ENCODE measurements at places on chromosomes 5 and 9. TPM values are rescaled to one million over a fixed set of nuclear protein-coding genes. Genes with fewer than 3 reads are reported as not detected.

CARD9 gene
- 11.1 TPM for total RNA-seq

TGFBI gene
- total RNA-seq, result 151 TPM

PKD2L2 gene
- not detected for total RNA-seq

CDO1 gene
- total RNA-seq, result 4.9 TPM

ERGIC1 gene
- total RNA-seq, result 229 TPM

TNC gene
- total RNA-seq, result 166 TPM

SLC36A3 gene
- total RNA-seq, result not detected

TRIM32 gene
- 22.9 TPM for total RNA-seq

IFNB1 gene
- total RNA-seq, result not detected

SAPCD2 gene
- 2.7 TPM for total RNA-seq

NR6A1 gene
- 2.9 TPM for total RNA-seq

GRCh38 chr5:170741801-170742200, 41.7 kb upstream of the GABRP start:
- H3K4me3 ChIP-seq, result no peak overlapping the region
- DNase-seq, result no peak
- peaks cover 8% of the 10 kb centered on the region for H3K4me1 ChIP-seq
- H3K27ac ChIP-seq, result no peak overlapping the region
- H3K36me3 ChIP-seq, result no peaks in the 10 kb centered on the region
- peaks cover 33% of the 10 kb centered on the region for H3K27me3 ChIP-seq

- no peak overlapping the region for H3K27ac ChIP-seq
- H3K4me3 ChIP-seq, result no peak overlapping the region
- H3K27me3 ChIP-seq, result no peaks in the 10 kb centered on the region
Measured at GRCh38 chr5:56145106-56145505, 88.0 kb downstream of the ANKRD55 start.

- no peaks in the 10 kb centered on the region for H3K4me1 ChIP-seq
- H3K27me3 ChIP-seq, result peaks cover 6% of the 10 kb centered on the region
- H3K27ac ChIP-seq, result peak within 1 kb of the TSS; percentile 79
- DNase-seq, result no peak
- peak within 1 kb of the TSS; percentile 34 for H3K4me3 ChIP-seq
- no peaks in the 10 kb centered on the region for H3K36me3 ChIP-seq
Measured at GRCh38 chr9:116153765-116154333, at the start of gene PAPPA. Gene PAPPA (plus strand): TSS chr9:116153791. CDS start chr9:116154173, 382 bp downstream.

- H3K27me3 ChIP-seq, result peaks cover 31% of the 10 kb centered on the region
- H3K27ac ChIP-seq, result no peak overlapping the region
- no peaks in the 10 kb centered on the region for H3K4me1 ChIP-seq
- peak; percentile 41 for DNase-seq
Measured at GRCh38 chr5:969408-969839, 39.2 kb upstream of the NKD2 start.

GRCh38 chr9:84385386-84386040, 45.0 kb upstream of the SLC28A3 start:
- H3K27me3 ChIP-seq, result no peaks in the 10 kb centered on the region
- DNase-seq, result no peak
- H3K36me3 ChIP-seq, result no peaks in the 10 kb centered on the region
- H3K27ac ChIP-seq, result no peak overlapping the region

- no peak overlapping the region for H3K27ac ChIP-seq
- H3K36me3 ChIP-seq, result no peaks in the 10 kb centered on the region
- no peaks in the 10 kb centered on the region for H3K4me1 ChIP-seq
Measured at GRCh38 chr9:17060450-17060849, 74.4 kb upstream of the CNTLN start.

- no peaks in the 10 kb centered on the region for H3K36me3 ChIP-seq
- no peaks in the 10 kb centered on the region for H3K27me3 ChIP-seq
- no peak overlapping the region for H3K4me3 ChIP-seq
- DNase-seq, result no peak
- peak overlapping the region; percentile 35 for H3K27ac ChIP-seq
- H3K4me1 ChIP-seq, result peaks cover 40% of the 10 kb centered on the region
Measured at GRCh38 chr9:5562806-5563416, 52.6 kb downstream of the PDCD1LG2 start.

DNA sequence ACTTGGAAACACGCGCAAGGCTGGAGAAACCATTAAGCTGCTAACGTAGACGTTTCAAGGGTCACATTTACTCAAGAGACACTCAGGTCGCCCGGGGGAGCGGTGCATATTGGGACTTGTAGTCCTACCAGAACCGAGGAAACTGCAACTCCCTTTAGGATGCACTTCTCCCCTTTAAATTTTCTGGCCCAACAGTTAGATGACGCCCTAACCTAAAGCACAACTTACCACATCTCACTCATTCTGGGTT, 384 bp upstream of the DMXL1 start:
- H3K27me3 ChIP-seq, result no peaks in the 10 kb centered on the region
- H3K4me1 ChIP-seq, result peaks cover 18% of the 10 kb centered on the region
- no peaks in the 10 kb centered on the region for H3K36me3 ChIP-seq
- no peak for DNase-seq
- H3K4me3 ChIP-seq, result peak overlapping the region; percentile 89
- peak overlapping the region; percentile 94 for H3K27ac ChIP-seq

DNA sequence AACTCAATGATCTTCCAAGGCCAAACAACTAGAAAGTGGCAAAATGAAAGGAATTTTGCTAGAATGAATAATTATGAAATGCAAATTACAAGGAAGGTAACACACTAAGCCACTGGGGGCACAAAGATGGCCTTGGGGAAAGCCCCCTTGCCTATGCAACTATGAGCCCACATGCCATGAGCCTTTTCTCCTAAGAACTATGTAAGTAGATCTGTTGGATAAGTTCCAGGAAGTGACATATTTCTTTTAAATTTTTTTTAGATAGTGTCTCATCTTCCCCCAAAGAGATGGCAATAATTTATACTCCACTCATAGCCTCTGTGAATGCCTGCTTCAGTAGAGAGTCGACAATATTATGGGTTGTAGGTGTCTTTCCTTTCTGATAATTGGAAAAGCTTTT, 257.8 kb downstream of the AUH start:
- H3K4me1 ChIP-seq, result peaks cover 29% of the 10 kb centered on the region
- DNase-seq, result no peak
- H3K27ac ChIP-seq, result no peak overlapping the region
- H3K27me3 ChIP-seq, result no peaks in the 10 kb centered on the region
- no peaks in the 10 kb centered on the region for H3K36me3 ChIP-seq

DNA sequence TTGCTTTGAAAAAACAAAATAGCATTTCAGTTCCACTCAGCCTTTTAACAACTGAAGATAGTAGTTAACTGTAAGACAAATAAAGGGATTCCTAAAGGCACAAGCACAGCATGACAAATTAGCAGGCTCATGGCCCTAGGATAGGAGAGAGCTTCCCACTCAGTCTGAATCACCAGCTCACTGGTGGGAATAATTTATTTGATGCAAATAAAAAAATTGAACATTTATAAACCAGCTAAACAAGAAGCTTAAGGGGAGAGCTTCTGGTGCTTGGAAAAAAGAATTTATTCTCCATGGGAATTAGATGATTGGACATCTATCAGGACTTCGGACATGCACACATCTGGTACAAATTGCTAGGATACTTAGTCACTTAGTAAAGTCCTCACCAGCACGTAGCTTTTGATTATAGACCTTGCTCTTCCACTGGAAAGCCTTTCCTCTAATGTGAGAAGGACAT, 294.1 kb upstream of the TNC start:
- DNase-seq, result no peak
- H3K36me3 ChIP-seq, result no peaks in the 10 kb centered on the region
- no peak overlapping the region for H3K27ac ChIP-seq
- no peaks in the 10 kb centered on the region for H3K4me1 ChIP-seq
- no peak overlapping the region for H3K4me3 ChIP-seq

DNA sequence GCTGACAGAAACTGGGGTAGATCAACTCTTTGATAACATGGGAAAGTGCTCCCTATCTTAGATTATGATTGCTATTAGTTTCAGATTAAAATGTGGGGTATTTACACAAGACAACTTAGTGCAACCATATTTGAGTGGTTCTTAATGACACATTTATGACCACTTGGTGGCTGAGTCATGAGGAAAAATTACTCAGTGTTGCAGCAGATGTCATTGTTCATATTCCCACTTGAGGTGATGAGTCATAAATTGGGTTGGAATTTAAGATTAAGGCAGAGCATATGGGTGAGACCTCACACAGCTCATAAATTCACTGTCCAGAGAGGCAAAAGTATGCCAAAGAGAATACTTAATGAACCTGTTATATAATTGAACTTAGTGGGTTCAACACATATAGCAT, 408.3 kb downstream of the DMRT2 start:
- no peak overlapping the region for H3K4me3 ChIP-seq
- no peaks in the 10 kb centered on the region for H3K4me1 ChIP-seq
- no peaks in the 10 kb centered on the region for H3K27me3 ChIP-seq
- no peak overlapping the region for H3K27ac ChIP-seq
- no peak for DNase-seq
- H3K36me3 ChIP-seq, result no peaks in the 10 kb centered on the region

DNA sequence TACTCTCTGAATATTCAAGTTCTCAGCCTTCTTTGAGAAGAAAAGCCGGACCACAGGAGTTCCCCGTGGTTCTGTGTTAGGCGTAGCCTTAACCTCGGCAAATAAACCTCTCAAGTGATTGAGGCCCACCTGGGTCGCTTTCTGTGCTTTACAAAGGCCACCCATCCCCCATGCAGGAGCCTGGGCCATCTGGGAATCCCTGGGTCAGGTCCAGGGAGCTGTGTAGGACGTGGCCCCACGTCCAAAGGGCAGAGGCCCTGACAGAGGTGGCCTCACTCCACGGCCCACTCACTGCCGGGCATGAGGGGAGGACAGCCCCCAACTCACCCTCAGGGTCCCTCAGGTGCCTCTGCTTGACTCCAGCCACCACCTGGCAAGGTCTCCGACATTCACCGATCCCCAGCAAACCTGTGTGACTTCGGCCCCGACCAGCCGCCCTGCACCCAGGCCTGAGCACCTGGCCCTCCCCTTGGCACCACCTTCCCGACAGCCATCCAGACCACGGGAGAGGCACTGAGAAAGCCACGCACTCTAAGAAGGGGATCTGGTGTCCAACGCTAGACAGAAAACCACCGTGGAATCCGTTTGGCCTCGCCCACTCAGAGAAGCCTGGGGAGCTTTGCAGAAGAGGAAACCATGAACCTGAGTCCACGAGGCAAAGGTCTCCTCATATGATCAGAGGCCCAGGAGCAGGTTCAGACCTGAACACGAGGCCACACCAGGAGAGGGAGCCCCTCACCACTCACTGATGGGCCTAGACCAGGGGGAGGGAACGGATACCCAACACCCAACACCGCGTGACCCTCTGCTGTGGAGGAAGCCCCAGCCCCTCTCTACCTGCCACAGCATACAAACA, 4.5 kb downstream of the SLC12A7 start:
- no peak overlapping the region for H3K4me3 ChIP-seq
- peaks cover 91% of the 10 kb centered on the region for H3K4me1 ChIP-seq
- H3K36me3 ChIP-seq, result no peaks in the 10 kb centered on the region
- H3K27ac ChIP-seq, result no peak overlapping the region
- DNase-seq, result no peak
- peaks cover 42% of the 10 kb centered on the region for H3K27me3 ChIP-seq

DNA sequence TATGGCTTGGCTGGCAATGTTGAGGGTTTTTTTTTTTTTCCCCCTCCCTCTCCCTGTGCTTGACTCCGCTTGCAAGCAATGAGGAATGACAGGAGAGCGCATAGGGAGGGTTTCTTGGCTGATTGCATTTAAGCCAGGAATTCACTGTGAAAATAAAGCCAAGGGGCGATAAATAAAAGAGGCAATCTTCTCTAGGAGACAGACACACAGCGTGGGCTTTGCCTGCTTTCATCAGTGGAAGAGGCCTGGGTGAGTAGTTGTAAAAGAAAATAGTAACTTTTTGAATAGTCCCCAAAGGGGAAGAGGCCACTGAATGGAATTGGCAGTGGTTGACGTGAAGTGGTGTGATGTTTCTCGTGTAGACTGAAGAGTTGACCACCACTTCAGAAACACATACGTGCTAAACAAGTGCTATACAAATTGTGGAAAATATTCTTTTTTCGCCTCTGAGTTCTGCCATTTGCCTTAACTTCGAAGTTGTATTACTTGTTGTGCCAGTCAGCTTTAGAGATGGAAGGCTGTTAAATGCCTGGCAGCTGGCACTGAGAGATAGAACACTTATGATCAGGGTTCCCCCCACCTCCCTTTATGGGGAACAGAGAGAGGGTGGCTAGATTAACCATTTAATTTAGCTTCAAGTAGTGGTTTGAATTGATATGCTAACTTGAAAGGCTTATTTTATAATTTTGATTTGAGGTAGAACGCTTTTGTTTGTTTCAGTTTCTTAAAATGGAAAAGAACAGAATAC, 3.0 kb downstream of the ZSWIM6 start:
- no peak for DNase-seq
- H3K27ac ChIP-seq, result no peak overlapping the region
- H3K36me3 ChIP-seq, result no peaks in the 10 kb centered on the region
- peak overlapping the region; percentile 73 for H3K4me3 ChIP-seq
- H3K27me3 ChIP-seq, result peaks cover 6% of the 10 kb centered on the region

DNA sequence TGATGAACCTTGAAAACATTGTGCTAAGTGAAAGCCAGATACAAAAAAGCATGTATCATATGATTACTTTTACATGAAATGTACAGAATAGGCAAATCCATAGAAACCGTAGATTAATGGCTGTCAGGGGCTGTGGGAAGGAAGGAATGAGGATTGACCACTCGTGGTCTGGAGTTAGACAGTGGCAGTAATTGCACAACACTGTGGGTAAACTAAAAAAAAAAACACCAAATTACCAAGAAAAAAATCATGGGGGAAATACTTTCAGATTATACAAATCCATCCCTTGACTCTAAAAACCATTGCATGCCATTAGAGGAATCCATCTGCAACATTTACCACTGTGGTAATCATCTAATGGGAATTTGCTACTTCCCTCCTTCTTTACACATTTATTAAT, 140.0 kb downstream of the SIL1 start:
- H3K36me3 ChIP-seq, result no peaks in the 10 kb centered on the region
- no peaks in the 10 kb centered on the region for H3K27me3 ChIP-seq
- no peak for DNase-seq
- no peak overlapping the region for H3K4me3 ChIP-seq
- peaks cover 23% of the 10 kb centered on the region for H3K4me1 ChIP-seq
- H3K27ac ChIP-seq, result no peak overlapping the region

DNA sequence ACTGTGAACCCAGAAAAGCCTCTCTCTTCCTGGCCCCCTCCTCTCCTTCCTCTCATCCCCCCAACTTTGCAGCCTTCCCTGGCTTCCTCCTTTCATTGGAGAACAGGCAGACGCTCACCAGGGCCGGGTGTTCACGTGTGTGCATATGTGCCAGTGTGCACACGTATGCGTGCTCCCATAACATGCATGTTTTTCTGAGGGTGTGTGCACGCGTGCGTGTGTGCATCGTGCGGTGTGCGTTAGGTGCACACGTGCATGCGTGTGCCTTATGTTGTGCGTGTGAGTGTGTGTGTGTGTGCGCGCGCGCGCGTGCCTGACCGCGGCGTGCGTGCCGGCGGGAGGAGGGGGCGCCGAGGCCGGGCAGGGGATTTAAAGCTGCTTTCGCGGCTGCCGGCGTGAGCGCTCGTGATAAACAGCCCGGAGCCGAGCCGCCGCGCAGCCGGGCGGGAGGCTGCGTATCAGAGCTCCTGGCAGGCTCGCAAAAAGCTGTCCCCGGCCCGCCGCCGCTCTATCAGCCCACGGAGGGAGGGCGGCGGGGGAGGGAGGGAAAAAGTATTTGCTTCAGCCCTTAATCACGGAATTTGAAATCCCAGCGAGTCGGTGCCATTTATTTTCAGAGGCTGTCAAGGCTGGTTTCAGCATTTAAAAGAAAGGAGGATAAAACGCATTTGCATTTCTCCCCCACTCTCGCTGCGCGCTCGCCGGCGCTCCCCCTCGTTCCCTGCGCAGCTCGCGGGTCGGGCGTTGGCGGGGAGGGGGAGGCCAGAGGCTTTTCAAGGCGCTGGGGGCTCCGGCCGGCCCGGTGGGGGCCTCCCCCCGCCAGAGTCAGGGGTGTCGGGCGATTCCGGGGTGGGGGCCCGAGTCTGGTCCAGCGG, 183.9 kb downstream of the C9orf50 start:
- peak; percentile 84 for DNase-seq
- H3K27ac ChIP-seq, result no peak overlapping the region
- H3K36me3 ChIP-seq, result no peaks in the 10 kb centered on the region
- H3K4me1 ChIP-seq, result peaks cover 24% of the 10 kb centered on the region
- peak overlapping the region; percentile 35 for H3K4me3 ChIP-seq

Data from left lung (tissue), 14 donors.